ENCODE measurements at places on chromosomes 16 and 17. TPM values are rescaled to one million over a fixed set of nuclear protein-coding genes. Genes with fewer than 3 reads are reported as not detected.

OTOP2 gene
- not detected for total RNA-seq

ALOX12B gene
- total RNA-seq: not detected

CCL16 gene
- not detected for total RNA-seq

PDIA2 gene
- total RNA-seq: not detected

KRTAP2-2 gene
- not detected for total RNA-seq

DDX28 gene
- total RNA-seq: 14.5 TPM

GJD3 gene
- total RNA-seq: not detected

NPIPA5 gene
- 18.6 TPM for total RNA-seq

TBC1D3E gene
- total RNA-seq: not detected

CCDC137 gene
- 43.7 TPM for total RNA-seq

CSH1 gene
- not detected for total RNA-seq

PPM1E gene
- total RNA-seq: 0.05 TPM

BAIAP3 gene
- 0.66 TPM for total RNA-seq

KRTAP4-9 gene
- not detected for total RNA-seq
